Posterior vena cava (tissue), 2 donors: ENCODE measurements at places on chromosomes 12 and 14. TPM values are rescaled to one million over a fixed set of nuclear protein-coding genes. Genes with fewer than 3 reads are reported as not detected.

The SLC5A8 gene
- not detected for total RNA-seq

The PLCZ1 gene
- not detected for total RNA-seq

The RFX4 gene
- total RNA-seq = not detected

The HOXC9 gene
- total RNA-seq = 7.0 TPM
